Upper lobe of left lung (tissue), 6 donors: ENCODE measurements at places on chromosomes 7 and 10. TPM values are rescaled to one million over a fixed set of nuclear protein-coding genes. Genes with fewer than 3 reads are reported as not detected.

GRCh38 chr7:138297526-138297925 is 162.5 kb upstream of the TRIM24 start:
- DNase-seq, result no peak

- DNase-seq, result no peak
These were observed 24.0 kb upstream of the STEAP2 start for GRCh38 chr7:90187507-90188050.

DNA sequence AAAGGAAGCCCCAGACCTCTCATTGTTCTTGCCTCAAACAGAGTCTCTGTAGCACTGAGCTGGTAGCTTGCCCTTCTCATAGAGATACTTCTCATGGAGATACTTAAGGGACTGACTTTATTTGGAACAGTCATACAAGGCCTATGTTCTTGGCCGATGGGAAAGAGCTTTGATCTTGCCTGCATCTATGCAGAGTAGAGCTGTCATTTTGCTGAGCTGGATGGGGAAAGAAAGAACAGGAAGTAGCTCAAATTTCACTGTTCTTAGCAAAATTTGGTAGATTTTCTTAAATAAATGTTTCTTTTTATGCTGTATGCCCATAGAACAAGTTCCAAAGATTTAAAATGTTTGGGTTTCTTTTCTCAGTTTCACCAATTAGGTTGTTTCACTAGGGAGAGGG is 119.3 kb upstream of the SEC61G start:
- no peak for DNase-seq

- no peak for DNase-seq
These were observed 25.5 kb upstream of the INMT start for GRCh38 chr7:30726296-30727006.

DNA sequence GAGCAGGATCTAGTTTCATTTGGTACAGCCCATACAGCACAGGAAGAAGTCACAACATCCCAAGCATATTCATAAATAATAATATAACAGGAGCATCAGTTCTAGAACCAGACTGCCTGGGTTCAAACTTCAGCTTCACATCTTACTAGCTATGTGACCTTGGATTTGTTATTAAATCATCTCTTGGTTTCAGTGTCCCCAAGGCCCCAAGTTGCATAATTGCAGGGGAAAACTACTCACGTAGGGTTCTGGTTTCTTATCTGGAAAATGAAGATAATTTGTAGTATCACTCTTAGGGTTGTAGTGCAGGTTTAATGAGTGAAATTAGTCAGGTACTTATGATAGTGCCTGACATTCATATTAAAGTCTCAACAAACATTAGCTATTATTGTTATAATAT is 5.5 kb upstream of the IQUB start:
- no peak for DNase-seq

- DNase-seq, result no peak
These were observed 759 bp downstream of the NUDT1 start for GRCh38 chr7:2242541-2243429.

DGKB gene
- total RNA-seq, result not detected

C7orf33 gene
- total RNA-seq, result not detected

UNCX gene
- not detected for total RNA-seq
